Activated CD4-positive, alpha-beta T cell treated with anti-CD3 and anti-CD28 coated beads, Interleukin-2, amount 50 U/mL, for 48 hours (primary cell): ENCODE measurements at places on chromosomes 1 and 21.

DNA sequence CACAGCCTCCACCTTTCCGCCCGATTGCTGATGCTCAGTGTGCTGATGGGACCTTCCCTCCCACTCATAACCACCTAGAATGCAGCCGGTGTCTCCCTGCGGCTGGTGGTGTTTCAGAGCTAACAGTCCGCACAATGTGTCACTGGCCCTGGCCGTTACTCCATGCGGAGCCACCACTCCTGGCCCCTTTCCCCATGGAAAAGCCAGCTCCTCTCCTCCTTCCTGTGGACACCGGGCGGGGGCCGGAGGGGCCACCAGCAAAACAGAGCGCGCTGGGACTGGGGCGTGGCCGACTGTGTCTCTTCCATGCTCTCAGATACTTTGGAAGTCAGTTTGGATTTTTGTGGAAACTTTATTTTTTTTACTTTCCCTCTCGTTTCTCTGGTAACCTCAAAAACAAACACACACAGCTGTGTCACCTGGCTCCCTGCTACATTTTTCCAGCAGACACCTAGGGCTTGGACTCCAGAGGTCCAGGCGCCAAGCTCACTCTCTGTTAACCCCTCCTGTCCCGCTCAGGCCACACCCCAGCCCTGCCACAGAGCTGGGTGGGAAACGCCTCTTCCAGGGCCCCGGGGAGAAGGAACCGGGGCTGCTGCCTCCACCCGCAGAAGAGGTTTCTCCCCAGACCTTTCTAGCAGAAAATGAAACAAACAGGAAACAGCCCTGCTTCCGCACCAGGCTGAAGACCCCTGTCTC lies 32.5 kb upstream of the COL6A2 start:
- no peak for DNase-seq

GRCh38 chr1:1911350-1912041 lies 3.6 kb upstream of the CALML6 start:
- no peak for DNase-seq

GRCh38 chr21:30605968-30606367 lies 5.1 kb downstream of the KRTAP22-1 start:
- DNase-seq: no peak

GRCh38 chr1:217856342-217857034 lies 225.3 kb downstream of the SPATA17 start:
- no peak for DNase-seq

DNA sequence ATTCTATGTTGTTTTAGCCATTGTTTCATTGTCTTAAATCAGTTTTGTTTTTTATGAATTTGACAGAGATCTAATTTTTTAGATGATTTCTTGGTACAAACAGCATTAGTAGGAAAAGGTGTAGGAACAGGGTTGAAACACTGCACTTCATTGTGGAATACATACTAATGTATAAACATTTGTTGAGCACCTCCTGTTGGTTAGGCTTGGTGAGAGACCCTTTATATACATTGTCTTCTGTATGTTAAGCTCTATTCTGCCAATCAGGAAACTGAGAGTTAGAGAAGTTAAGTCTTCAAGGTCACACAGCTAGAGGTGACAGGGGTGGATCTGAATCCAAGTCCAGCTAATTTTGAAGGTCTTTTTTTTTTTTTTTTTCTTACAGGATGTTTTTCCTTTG lies 192.7 kb downstream of the VPS13D start:
- DNase-seq: no peak
